NCI-H345 (cell line): ENCODE measurements at places on chromosomes 3 and 15.

GRCh38 chr3:126417515-126417914 lies 22.8 kb downstream of the CFAP100 start:
- DNase-seq: no peak

GRCh38 chr15:38070778-38071177 lies 136.3 kb downstream of the TMCO5A start:
- DNase-seq: no peak

- no peak for DNase-seq
Measured at GRCh38 chr3:27345493-27345892, 23.7 kb downstream of the NEK10 start.

- no peak for DNase-seq
Measured at GRCh38 chr15:93649691-93650235, 560.8 kb upstream of the RGMA start.

DNA sequence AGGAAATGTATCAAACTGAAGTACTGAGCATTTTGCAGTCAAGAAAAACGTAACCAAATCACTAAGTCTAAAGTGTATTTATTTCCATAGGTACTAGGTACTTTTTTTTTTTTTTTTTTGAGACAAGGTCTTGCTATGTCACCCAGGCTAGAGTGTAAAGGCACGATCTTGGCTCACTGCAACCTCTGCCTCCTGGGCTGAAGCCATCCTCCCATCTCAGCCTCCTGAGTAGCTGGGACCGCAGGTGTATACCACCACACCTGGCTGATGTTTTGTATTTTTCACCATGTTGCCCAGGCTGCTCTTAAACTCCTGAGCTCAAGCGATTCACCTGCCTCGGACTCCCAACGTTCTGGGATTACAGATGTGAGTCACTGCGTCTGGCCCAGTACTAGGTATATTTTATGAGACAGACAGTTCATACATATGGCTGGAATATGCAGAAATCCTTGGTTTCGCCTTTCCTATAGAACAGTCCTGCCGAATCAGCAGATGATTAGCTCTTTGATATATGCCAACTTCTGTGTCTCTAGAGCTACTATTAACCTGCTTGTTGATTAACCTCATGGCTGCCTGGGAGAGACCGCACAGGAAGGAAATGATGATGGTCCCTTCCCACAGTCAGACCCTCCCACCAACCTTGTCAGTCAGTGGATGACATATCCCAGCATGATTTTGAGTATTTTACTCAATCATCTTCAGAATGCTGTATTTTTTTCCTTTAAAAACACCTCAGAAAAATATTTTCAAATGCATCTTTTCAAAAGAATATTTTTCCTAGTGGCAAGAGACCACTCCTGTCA lies 32.3 kb downstream of the TMOD3 start:
- no peak for DNase-seq

- no peak for DNase-seq
Measured at GRCh38 chr3:24400450-24400849, 94.2 kb downstream of the THRB start.

DNA sequence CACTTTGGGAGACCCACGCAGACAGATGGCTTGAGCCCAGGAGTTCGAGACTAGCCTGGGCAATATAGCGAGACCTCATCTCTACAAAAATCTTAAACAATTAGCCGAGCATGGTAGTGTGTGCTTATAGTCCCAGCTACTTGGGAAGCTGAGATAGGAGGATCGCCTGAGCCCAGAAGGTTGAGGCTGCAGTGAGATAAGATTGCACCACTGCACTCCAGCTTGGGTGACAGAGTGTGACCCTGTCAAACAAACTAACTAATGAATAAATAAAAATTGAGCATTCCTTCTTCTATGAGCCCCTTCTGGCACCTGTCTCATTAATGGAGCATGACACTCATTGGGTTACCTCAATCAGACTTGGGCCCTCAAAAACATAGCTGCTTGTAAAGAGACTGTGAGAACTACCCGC lies 7.5 kb downstream of the ZDHHC3 start:
- no peak for DNase-seq

DNA sequence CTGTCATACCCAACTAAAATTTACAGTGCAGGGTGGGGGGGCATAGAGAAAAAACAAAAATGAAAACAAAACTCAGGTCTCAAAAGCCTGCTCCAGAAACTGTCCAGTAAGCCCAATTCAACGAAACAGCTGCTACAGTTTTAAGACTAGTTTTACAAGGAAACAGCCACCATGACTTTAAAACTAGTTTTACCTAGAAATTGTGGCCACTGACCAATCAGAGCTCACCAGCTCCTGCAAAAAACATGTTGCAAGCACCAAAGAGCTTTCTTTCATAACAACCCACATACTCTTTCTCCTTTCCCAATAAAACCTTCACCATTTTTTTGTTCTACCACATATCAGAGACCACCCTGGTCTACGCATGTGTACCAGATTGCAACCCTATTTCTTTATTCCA lies 7.3 kb upstream of the CFAP91 start:
- no peak for DNase-seq

DNA sequence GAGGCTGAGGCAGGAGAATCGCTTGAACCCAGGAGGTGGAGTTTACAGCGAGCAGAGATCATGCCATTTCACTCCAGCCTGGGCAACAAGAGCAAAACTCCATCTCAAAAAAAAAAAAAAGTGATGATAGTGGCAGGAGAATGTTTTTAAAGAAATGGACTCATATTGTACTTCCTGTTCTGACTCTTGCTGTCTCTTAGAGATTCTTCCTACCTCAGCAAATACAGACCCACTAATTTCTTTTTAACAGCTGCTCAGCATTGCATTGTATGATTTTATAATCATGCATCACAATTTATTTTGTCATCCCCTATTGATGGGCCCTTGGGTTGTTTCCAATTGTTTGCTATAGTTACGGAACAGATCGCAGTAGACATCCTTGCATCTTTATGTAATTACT lies 8.8 kb upstream of the ANKDD1A start:
- DNase-seq: no peak

DNA sequence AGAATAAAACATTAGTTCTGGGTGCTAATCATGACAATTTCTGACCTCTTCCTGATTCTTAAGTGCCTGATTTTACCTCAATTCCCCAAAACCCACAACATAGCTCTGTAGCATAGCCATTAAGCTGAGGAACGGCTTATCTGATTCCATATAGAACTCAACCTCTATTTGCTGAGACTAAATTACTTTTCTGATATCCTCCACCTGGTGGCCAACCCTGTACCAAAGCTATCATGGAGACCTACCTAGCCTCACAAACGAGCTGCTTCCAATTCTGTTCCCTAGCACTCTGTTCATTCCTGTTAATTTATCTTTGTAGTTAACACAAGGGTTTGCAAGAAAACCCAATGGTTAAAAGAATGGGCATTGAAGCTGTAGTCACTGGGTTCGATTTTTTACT lies 245.2 kb downstream of the PLOD2 start:
- no peak for DNase-seq

DNA sequence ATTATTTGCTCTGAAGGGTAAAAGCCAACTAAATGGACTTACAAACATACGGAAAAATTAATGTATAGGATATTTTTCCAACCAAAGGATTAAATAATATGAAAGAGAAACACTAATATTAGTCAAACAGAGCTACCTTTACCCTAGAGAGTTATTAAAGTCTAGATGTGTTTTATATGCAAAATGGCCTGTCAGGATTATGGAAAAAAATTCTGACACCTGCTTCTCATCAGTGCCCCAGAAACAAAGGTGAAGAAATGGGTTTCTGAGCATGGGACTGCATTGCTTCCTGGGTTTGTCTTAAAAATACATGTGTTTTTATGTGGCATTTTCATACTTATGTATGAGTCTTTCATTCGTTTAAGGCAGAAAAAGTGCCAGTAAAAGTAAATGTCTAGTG lies 148.3 kb downstream of the ROBO2 start:
- DNase-seq: no peak

DNA sequence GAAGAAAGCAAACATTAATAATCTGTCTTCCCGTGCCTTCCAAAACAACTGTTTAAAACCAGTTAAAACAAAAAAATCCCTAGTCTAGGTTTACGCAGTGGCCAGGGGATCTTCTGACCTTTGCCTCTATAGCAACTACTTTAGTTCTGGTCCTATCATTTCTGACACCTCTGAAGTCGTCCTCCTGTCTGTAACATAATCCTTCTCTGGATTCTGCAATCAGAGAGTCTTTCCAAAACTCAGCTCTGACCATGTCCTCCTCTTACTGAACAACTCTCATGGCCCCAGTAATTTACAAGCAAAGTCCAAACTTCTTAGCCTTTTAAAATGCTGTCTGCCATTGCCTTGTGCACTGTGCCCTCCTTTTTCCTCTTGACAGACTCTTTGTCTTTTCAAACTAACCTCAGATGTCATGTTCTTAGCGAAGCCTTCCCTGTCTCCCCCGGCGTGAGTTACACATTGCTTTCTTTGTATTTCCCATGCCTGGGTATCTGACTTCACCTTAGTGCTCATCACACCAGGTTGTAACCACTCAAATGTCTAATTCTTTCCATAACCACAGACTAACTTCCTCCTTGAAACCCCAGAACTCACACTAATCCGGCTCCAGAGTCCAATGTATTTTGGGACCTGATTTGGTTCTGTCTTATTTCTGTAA lies 105.2 kb upstream of the BNIP2 start:
- no peak for DNase-seq

DNA sequence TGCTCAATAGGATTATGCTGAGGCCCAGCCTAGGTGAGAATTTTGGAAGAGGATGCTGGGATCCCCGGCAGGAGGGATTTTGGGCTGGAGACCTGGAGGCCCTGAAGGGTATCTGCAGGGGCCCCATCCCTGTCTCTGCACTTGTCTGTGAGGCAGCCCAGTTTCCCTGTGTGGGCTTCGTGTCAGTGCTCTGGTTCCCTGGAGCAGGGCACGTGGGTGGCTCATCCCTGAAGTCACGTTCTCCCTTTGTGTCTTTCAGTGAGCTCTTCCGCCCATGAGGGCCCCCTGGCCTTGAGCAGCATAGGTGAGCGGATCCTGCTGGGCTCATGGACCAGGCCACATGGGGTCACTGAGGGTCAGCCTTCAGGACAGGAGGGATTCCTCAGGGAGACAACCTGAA lies 217.9 kb downstream of the SNRPN start:
- DNase-seq: no peak

DNA sequence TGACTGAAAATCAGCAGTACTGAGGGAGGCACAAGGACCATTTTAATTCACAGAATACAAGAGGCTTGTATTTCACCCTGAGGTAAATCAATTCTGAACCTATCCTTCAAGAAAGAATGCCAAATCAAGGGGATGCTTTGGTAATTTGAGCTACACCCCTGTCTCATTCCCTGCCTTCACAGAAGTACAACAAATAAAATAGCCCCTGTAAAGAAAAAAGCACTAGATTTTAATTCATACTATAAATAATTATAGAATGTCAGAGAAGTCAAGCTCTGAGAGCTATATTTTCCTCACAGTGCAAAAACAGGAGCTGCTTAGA lies 249.0 kb downstream of the ISL2 start:
- DNase-seq: no peak

- peak; percentile 68 for DNase-seq
Measured at GRCh38 chr3:73508330-73508954, 116.3 kb downstream of the PDZRN3 start.

DNA sequence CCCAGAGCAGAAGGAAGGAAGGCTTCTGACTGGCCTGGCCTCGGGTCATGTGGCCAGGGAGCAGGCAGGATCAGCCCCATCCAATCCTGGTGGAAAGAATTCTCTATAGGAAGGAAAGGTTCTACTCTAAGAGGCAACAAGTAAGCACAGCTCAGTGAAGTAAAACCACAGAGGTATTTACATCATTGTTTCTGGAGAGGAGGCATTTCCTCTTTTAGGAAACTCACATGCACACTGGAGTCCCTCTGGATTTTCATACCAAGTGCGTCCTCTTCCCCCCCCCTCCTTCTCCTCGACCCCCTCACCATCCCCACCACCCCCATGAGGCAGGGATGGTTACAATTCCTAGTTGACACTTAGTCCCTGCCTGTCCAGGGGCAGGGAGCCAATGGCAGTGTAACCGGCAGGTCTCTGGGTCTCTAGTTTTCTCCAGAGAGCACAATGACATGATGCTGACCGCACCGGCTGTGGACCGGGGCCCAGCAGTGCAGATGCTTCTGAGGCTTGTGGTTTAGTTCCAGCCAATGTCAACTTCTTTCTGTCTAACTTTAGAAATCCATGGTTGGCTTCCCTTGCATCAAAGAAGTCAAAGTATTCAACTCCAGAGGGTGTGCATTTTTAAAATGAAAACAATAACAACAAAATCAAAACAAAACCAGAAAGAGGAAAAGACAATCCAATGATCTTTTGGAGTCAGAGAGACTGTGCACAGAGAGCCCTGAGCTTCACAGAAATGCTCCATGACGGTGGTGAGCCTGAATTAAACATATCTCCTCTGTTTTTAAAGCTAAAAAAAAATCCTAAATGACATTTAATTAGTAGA lies 230.3 kb upstream of the TLE3 start:
- DNase-seq: no peak

- DNase-seq: no peak
Measured at GRCh38 chr3:72143966-72144717, 359.2 kb upstream of the PROK2 start.

DNA sequence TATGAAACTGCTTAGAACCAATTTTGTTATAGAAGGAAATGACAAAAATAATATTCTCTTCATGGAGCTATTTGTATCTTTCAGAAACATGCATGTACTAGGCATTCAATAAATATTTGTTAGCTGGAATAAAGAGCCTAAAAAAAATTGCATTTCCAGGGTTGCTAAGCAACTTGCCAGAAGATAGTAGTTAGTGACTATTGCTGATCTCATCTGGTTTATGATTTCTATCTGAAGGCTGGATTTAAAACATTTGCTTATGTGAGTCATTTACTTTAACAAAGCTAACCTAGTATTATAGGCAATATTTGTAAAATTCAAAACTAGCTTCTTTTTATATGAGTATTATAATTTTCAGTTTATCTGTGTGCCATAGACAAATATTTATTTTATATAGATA lies 78.3 kb downstream of the NAALADL2 start:
- no peak for DNase-seq

GRCh38 chr15:73081321-73081958 lies 29.2 kb downstream of the NEO1 start:
- peak; percentile 11 for DNase-seq

DNA sequence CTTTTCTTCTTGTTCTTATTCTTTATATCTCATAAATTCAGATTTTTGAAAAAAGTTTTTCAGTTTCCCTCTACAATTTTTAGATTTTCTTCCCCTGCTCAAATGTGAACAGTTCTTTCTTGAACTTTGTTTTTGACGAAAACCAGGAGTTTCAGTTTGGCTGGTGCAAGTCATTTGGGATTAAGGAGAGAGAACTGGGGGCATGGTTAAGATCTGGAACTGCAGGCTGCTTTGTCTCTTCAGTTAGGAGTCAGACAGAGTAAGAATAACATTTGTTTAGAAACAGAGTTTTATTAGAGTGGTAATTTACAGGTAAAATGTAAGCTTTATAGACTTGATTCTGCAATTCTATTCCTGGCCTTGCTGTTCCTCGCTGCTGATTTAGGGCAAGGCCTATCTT lies 310.5 kb upstream of the C2CD4B start:
- no peak for DNase-seq
